ENCODE measurements at places on chromosomes 5 and 9. TPM values are rescaled to one million over a fixed set of nuclear protein-coding genes. Genes with fewer than 3 reads are reported as not detected.

Gene LCN2
- 1.5 TPM for polyA plus RNA-seq

Gene UBAC1
- 19.5 TPM for polyA plus RNA-seq

Gene FAM169A
- 1.6 TPM for polyA plus RNA-seq

Gene C5orf52
- polyA plus RNA-seq: not detected

Gene GLRA1
- polyA plus RNA-seq: not detected

Gene LCN1
- polyA plus RNA-seq: not detected

Gene RHOBTB3
- polyA plus RNA-seq: 1.9 TPM

Gene SH3RF2
- polyA plus RNA-seq: not detected

Gene PCDHB4
- polyA plus RNA-seq: not detected

Gene KIAA0825
- polyA plus RNA-seq: 0.84 TPM

Gene NR3C1
- 78.4 TPM for polyA plus RNA-seq

Gene PSD2
- not detected for polyA plus RNA-seq

Gene PCDHGC5
- polyA plus RNA-seq: not detected

Gene TNFAIP8
- polyA plus RNA-seq: 285 TPM

Gene MYO10
- not detected for polyA plus RNA-seq

Gene CTXN3
- polyA plus RNA-seq: not detected

Gene CDH10
- not detected for polyA plus RNA-seq

Gene HTR4
- polyA plus RNA-seq: not detected

Gene SHOC1
- polyA plus RNA-seq: not detected

Gene CNTFR
- polyA plus RNA-seq: not detected

Gene EGFLAM
- not detected for polyA plus RNA-seq

Gene STK32A
- polyA plus RNA-seq: not detected

Gene NR6A1
- 0.03 TPM for polyA plus RNA-seq

Gene ANXA2R
- polyA plus RNA-seq: 42.9 TPM

Gene SPATA31C1
- not detected for polyA plus RNA-seq

Gene PCDHA7
- not detected for polyA plus RNA-seq

Gene TTC16
- polyA plus RNA-seq: not detected

Gene ADRA1B
- polyA plus RNA-seq: not detected

Gene CARTPT
- not detected for polyA plus RNA-seq

Gene BSPRY
- polyA plus RNA-seq: 1.3 TPM

Gene RASEF
- polyA plus RNA-seq: not detected

Gene IL9
- polyA plus RNA-seq: not detected

Gene BARHL1
- polyA plus RNA-seq: not detected

Gene C5orf58
- polyA plus RNA-seq: not detected

Gene SH3TC2
- not detected for polyA plus RNA-seq

Gene OR1Q1
- not detected for polyA plus RNA-seq

Gene SLU7
- 96.2 TPM for polyA plus RNA-seq

Gene SLCO4C1
- polyA plus RNA-seq: 0.05 TPM

Gene GRXCR2
- polyA plus RNA-seq: not detected

Gene TNFSF15
- polyA plus RNA-seq: 0.03 TPM

Gene CD274
- polyA plus RNA-seq: 0.35 TPM

Gene ENHO
- not detected for polyA plus RNA-seq

Gene PCDHB2
- not detected for polyA plus RNA-seq

Gene CNTNAP3
- polyA plus RNA-seq: not detected

Gene PCDHGB6
- polyA plus RNA-seq: 0.39 TPM

Gene UBTD2
- 3.1 TPM for polyA plus RNA-seq

Gene SEPTIN8
- polyA plus RNA-seq: 1.1 TPM

Gene MRNIP
- polyA plus RNA-seq: 26.2 TPM

Gene WNT8A
- not detected for polyA plus RNA-seq

Gene PROB1
- 1.5 TPM for polyA plus RNA-seq

Gene ACSL6
- 0.11 TPM for polyA plus RNA-seq

Gene HAVCR1
- polyA plus RNA-seq: not detected

Gene FREM1
- not detected for polyA plus RNA-seq

Gene KIF4B
- not detected for polyA plus RNA-seq

Gene CMYA5
- not detected for polyA plus RNA-seq
